B cell (primary cell): ENCODE measurements at places on chromosomes 7 and 10. TPM values are rescaled to one million over a fixed set of nuclear protein-coding genes. Genes with fewer than 3 reads are reported as not detected.

DNA sequence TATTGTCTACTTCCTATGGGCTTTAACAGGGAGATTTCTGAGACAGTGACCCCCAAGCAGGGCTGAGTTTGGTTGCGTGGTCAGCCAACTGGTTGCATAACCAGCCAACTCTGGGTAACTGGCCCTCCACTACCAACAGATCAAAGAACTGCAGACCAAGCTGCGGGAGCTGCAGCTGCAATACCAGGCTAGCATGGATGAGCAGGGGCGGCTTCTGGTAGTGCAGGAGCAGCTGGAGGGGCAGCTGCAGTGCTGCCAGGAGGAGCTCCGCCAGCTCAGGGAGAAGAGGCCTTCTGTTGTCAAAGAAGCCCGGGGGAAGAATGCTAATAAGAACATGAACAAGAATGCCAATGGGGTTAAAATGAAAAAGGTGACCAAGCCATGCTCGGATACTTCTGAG, 15.7 kb upstream of the FLNC start:
- H3K4me3 ChIP-seq = no peak overlapping the region
- no peak overlapping the region for H3K27ac ChIP-seq
- H3K4me1 ChIP-seq = no peaks in the 10 kb centered on the region

DNA sequence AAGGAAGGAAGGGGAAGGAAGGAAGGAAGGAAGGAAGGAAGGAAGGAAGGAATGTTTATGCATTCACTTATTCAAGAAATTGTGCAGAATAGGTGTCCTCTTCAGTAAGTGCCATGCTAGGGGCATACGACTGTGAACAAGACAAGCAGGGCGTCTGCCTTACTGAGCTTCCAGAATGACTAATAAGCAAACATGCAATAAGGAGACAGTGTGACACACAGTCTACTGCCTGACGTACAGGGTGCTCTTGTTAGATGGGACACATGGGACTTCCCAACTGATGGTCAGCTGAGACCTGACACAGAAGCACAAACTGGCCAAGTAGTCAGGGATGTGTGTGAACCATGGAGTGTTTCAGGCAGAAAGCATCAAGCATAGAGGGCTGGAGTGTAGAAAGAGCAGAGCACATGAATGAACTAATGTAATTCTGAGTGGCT, 18.2 kb downstream of the DNAJC12 start:
- H3K4me3 ChIP-seq = no peak overlapping the region
- H3K27ac ChIP-seq = no peak overlapping the region
- H3K4me1 ChIP-seq = no peaks in the 10 kb centered on the region
- DNase-seq = no peak

- no peaks in the 10 kb centered on the region for H3K36me3 ChIP-seq
- no peak for DNase-seq
- H3K4me3 ChIP-seq = no peak overlapping the region
- no peak overlapping the region for H3K27ac ChIP-seq
These were observed 437.9 kb downstream of the TCERG1L start for GRCh38 chr10:130873636-130874035.

DNA sequence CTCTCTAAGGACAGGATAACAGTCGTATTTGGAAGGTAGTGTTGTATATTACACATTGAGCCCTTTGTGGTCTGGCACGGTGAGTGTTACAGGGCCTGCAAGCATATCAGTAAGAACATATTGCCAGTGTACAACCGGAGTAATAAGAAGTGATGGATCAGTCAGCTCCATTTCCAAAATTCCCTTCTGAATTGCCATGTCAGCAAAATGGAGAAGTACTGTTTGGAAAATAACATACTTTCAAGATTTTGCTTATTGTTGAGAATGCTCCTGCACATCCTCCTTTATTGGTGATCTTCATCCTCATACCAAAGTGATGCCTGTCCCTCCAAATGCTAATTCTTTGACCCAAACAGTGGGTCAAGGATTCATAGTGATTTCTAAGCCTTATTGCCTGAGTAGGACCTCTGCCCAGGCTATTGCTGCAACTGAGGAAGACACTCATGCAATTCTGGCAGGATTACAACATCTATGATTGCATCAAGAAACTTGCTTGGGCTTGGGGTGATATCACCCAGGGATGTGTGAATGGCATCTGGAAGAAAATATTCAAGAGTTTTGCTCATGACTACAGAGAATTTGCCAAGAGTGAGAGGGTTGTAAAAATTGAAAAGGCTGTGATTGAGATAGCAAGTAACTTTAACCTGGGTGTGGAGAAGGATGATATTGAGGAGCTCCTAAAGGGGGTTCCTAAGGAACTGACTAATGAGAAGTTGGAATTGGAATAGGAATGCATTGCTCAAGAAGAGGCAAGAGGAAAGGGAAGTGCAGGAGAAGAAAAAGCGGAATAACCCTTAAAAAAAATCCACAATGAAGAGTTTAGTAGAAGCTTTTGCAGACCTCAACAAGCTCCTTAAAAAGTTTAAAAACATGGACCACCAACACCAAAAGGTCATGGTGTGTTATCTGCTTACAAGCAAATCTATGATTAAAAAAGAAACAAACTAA, 452.2 kb upstream of the SORCS1 start:
- no peaks in the 10 kb centered on the region for H3K4me1 ChIP-seq
- no peak for DNase-seq
- H3K4me3 ChIP-seq = no peak overlapping the region
- H3K27ac ChIP-seq = no peak overlapping the region

- no peaks in the 10 kb centered on the region for H3K36me3 ChIP-seq
- DNase-seq = no peak
- H3K27ac ChIP-seq = no peak overlapping the region
- peaks cover 4% of the 10 kb centered on the region for H3K27me3 ChIP-seq
- no peak overlapping the region for H3K4me3 ChIP-seq
- no peaks in the 10 kb centered on the region for H3K4me1 ChIP-seq
These were observed 5.2 kb downstream of the PHYHIPL start for GRCh38 chr10:59181668-59182067.

DNA sequence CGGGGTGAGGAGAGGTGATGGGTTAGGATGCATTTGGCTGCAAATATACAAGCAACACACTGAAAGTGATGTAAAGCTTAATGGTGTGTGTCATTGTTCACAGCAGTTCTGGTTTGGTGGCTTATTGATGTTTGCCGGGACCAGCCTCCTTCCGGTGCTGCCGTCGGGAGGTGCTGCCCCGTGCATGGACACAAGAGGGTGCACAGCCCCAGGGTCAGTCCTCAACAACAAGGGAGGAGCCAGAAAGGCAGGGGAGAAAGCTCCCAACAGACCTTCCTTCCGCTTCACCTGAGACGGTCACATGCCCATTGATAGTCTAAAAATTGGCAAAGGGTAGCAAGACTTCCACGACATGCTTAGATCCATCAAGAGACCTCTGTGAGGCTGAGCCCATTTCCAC, 9.5 kb downstream of the RNF32 start:
- H3K4me3 ChIP-seq = no peak overlapping the region
- H3K4me1 ChIP-seq = no peaks in the 10 kb centered on the region
- H3K27ac ChIP-seq = no peak overlapping the region
- H3K27me3 ChIP-seq = no peaks in the 10 kb centered on the region
- DNase-seq = no peak
- no peaks in the 10 kb centered on the region for H3K36me3 ChIP-seq

- no peak for DNase-seq
- H3K27me3 ChIP-seq = no peaks in the 10 kb centered on the region
- H3K36me3 ChIP-seq = no peaks in the 10 kb centered on the region
- no peak overlapping the region for H3K4me3 ChIP-seq
- no peaks in the 10 kb centered on the region for H3K4me1 ChIP-seq
- H3K27ac ChIP-seq = no peak overlapping the region
These were observed 162.4 kb upstream of the MDFIC start for GRCh38 chr7:114759347-114760062.

DNA sequence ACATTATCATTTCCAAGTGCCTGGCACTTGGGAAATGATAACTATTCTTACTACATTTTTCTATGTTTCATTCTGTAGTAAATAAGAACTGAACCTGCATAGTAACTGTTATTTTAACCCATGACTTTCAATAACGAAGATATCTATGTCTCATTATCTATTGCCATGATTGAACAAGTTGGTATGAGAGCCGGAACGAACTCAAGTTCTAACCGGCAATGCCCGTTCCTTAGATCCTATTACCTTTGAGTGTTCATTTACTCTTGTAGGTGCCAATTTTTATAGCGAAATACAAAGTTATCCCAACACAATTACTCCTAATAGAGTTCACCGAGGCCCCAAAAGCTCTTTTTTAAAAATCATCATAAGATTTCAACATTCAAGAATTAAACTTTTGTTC, 885 bp upstream of the MET start:
- DNase-seq = no peak
- H3K4me3 ChIP-seq = no peak overlapping the region
- no peak overlapping the region for H3K27ac ChIP-seq
- H3K27me3 ChIP-seq = no peaks in the 10 kb centered on the region
- H3K4me1 ChIP-seq = peaks cover 14% of the 10 kb centered on the region

DNA sequence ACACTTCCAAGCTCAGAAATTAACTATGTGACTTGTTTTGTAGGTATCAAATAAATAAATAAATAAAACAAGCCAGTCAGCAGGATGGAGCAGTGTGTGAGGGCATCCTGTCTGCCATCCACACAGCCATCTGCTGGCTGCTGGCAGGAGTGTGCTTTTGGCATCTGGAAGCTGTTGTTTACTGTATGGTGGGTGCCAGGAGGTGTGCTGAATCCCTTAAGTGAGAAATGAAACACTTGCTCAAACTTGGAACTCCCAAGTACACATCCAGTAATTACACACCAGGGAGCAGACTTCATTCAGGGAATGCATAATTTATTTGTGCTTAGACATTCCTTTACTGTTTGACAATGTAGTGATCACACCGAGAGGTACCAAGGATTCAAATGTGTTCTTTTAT, 16.9 kb upstream of the TAX1BP1 start:
- no peaks in the 10 kb centered on the region for H3K36me3 ChIP-seq
- no peak for DNase-seq
- no peaks in the 10 kb centered on the region for H3K27me3 ChIP-seq
- no peaks in the 10 kb centered on the region for H3K4me1 ChIP-seq

DNA sequence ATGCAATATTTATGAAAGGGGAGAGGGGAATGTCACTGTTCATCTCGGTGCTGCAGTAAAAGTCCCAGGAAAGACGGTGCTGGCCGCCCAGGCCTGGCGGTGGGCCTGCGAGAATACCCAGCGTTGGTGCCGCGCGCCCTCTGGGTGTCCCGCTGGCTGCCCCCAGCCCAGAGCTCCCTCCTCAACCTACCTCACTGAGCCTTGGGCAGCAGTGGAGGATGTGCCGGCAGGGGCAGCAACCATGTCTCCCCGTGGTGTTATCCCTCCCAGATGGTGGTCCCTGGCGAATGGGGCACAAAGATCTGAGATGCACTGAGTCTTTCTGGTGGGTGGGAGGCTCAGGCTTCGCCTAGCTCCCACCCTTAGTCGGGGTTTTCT, 9.5 kb upstream of the TLX1 start:
- no peaks in the 10 kb centered on the region for H3K36me3 ChIP-seq
- no peak overlapping the region for H3K27ac ChIP-seq
- H3K4me1 ChIP-seq = peaks cover 32% of the 10 kb centered on the region

DNA sequence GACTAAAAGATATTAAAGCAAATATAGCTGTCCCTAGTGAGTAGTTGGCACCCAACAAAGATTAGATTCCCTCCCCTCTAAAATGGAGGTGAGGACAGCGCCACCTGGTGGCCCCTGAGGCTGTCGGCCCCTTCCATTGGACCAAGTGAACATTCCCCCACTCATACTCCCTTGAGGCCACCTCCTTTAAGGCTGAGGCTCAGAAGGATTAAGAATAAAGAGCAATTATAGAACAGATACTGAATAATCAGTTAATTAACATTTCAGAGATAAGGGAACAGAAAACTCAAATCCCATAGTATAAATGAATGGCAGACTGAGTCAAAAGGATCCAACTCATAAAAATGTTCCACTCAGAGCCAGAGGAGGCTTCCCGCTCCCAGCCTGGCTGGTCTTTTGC, 130.4 kb upstream of the GHITM start:
- no peak overlapping the region for H3K27ac ChIP-seq
- peaks cover 3% of the 10 kb centered on the region for H3K4me1 ChIP-seq
- no peaks in the 10 kb centered on the region for H3K27me3 ChIP-seq
- no peak overlapping the region for H3K4me3 ChIP-seq
- no peaks in the 10 kb centered on the region for H3K36me3 ChIP-seq
- peak; percentile 10 for DNase-seq

CADPS2 gene
- not detected in 2 replicates for total RNA-seq

KCNIP2 gene
- total RNA-seq = 3.5 and 7.2 TPM in 2 replicates

RPEL1 gene
- total RNA-seq = not detected in 2 replicates

ACTL6B gene
- not detected in 2 replicates for total RNA-seq

HOXA4 gene
- 0.24 TPM in 1 of 2 replicates, not detected in the other for total RNA-seq

LDB3 gene
- 0.07 TPM in 2 replicates for total RNA-seq

CYP2C9 gene
- total RNA-seq = not detected in 2 replicates
